ENCODE measurements at places on chromosomes 4 and X. TPM values are rescaled to one million over a fixed set of nuclear protein-coding genes. Genes with fewer than 3 reads are reported as not detected.

Gene DRD5
- not detected for total RNA-seq

Gene MAGEC1
- total RNA-seq, result not detected

Gene BCORL1
- 2.5 TPM for total RNA-seq

Gene FAM9C
- not detected for total RNA-seq

Gene FAM149A
- total RNA-seq, result 0.47 TPM

Gene CCDC120
- total RNA-seq, result 1.1 TPM

Gene TNMD
- total RNA-seq, result not detected

Gene DAPP1
- total RNA-seq, result not detected

Gene EFHC2
- not detected for total RNA-seq

Gene NMU
- 4.5 TPM for total RNA-seq

Gene PHOX2B
- total RNA-seq, result not detected

Gene SLC25A14
- total RNA-seq, result 5.0 TPM

Gene TMEM31
- not detected for total RNA-seq

Gene SLIT2
- 2.4 TPM for total RNA-seq

Gene PAGE2B
- total RNA-seq, result not detected

Gene CLRN2
- not detected for total RNA-seq

Gene ASB12
- not detected for total RNA-seq
